ENCODE measurements at places on chromosomes 1 and 21.

GRCh38 chr1:242435200-242435599 lies 89.3 kb downstream of the PLD5 start:
- no peak for DNase-seq

DNA sequence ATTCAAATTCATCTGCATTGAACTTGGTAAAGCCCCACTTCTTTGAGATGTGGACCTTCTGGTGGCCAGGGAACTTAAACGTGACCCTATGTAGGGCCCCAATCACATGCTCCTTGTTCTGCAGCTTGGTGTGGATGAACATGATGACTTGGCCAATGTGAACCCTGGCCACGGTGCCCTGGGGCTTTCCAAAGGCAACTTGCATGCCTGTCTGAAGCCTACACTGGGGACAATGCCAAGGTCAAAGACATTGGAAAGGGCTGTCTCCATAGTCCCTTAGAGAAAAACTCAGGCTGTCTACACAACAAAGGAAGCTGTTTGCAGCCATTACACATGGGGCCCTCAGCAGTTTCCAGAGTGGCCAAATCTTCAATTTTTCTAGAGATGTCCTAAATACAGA lies 8.9 kb upstream of the VPS13D start:
- DNase-seq = no peak

GRCh38 chr1:239293350-239294110 lies 92.8 kb upstream of the CHRM3 start:
- no peak for DNase-seq

DNA sequence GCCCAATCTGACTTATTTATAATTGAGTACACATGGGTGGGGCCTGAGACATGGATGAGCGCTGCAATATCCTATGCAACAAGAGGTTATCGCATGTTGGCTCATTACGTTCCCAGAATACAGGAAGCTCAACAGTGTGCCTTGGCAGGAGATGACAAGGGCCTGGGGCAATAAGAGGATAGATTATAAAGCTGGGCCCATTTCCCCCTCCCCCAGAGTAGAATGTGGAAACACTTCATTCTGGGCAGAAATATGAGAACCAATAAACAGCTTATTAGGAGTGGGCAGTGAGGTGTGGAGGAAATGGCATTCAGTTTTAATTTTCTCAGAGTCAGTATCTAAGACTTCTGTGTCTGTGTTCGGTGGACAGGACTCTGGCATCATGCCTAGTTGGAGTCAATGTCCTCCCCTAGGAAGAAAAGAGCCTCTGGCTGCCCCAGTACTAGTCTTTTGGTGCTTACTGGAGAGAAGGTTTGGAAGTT lies 92.8 kb downstream of the PIK3R3 start:
- no peak for DNase-seq

DNA sequence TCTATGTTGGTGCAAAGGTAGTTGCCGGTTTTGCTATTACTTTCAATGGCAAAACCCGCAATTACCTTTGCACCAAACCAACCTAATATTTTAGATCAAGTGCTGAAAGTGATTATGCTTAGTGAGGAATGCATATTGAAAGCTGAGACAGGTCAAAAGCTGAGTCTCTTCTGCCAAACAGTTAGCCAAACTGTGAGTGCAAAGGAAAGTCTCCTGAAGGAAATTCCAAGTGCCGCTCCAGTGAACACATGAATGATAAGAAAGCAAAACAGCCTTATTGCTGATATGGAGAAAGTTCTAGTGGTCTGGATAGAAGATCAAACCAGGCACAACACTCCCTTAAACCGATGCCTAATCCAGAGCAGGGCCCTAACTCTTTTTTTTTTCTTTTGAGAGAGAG lies 83.1 kb upstream of the ERRFI1 start:
- DNase-seq = no peak

DNA sequence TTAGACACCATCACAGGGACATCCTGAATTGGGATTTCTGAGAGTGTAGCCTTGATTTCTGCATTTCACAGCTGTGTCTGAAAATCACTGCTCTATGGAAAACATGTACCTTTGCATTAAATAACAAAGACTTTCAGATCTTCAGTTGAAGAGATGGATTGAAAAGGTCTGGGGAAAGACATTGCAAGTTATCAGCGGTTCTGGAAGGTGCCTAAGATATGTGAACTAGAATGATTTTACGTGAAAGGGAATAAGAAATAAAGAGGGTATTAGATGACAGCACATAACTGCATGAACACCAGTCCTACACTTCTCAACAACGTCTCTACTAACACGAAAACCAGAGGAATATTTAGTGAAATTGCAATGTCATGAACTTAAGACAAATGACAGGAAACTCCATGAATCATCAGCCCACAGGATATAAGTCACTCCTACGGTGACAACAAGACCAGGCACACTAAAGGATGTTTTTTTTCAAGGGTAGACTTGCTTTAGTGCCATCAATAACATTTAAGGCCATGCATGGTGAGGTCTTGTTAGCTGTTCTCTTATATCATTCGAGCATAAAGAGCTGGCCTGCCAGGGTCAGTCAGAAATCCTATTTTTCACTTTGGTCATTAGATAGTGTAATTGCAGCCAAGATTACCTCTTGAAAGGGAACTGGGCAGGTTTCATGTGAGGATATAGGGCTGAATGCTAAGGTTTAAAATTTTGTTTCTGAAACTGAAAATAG lies 283.1 kb downstream of the GRIK1 start:
- peak; percentile 12 for DNase-seq

DNA sequence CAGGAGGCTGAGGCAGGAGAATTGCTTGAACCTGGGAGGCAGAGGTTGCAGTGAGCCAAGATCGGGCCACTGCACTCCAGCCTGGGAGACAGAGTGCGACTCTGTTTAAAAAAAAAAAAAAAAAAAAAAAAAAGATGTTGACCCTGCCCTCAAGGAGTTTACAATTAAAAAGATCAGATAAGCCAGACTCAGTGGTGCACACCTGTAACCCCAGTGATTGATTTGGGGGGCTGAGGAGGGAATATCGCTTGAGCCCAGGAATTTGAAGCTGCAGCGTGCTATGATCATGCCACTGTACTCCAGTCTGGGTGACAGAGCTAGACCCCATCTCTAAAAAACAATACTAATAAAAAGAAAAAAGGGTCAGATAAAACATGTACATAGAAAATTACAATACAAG lies 1.6 kb upstream of the SESN2 start:
- DNase-seq = no peak

DNA sequence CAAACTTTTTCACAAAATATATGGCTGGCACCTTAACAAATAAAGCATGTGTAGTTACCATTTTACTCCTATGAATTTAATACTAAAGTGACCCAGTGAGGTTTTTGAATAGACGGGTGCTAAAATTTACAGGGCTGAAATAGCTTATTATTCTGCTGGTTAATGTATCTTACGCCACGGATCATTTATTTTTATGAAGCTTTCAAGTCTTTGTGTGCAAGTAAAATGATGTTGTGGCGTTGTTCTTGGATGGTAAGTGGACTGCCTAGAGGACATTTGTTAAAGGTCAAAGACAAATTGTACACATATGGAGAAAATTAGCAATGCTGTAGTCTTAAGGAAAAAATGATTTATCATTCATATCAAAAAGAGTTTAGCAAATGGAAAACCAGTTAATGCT lies 22.8 kb downstream of the INSL5 start:
- DNase-seq = no peak

DNA sequence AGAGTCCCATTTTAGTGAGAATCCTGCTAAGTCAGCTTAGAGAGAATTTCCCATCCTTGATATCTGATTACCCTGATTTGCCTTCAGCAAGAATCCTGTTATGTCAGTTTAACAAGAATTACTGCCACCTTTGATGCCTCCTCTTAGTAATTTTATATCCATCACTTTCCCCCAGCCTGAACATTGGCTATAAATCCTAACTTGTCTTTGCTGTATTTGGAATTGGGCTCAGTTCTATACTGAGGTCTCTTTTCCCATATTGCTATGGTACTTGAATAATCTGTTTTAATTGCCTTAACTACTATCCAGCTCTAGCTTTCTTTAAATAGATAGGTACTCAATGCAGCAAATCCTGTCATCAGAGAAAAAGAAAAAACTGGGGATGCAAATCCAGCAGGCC lies 842.0 kb upstream of the ADAMTS5 start:
- no peak for DNase-seq

GRCh38 chr1:221583465-221583864 lies 158.4 kb downstream of the DUSP10 start:
- DNase-seq = no peak

DNA sequence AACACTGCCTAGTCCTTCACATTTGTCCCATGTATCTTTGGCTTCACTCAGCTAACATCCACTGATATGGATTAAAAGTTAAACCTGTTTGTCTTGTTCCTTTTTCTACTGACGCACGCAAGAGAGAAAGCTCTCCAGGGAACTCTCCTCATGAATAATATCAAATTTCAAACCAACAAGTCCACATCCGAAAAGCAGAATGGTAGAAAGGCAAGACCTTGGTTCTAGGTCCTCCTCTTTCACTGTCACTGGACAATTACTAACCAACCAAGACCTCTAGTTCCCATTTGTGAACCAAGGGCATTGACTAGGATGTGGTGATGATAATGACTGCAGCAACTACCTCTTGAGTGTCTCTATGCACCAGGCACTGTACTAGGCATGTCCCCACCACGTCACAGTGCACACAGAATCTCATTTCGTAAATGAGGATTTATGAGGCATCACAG lies 8.4 kb downstream of the PLPP3 start:
- DNase-seq = no peak

- no peak for DNase-seq
Measured at GRCh38 chr21:41064334-41064791, 103.6 kb upstream of the BACE2 start.

GRCh38 chr1:196152975-196153374 lies 455.3 kb downstream of the KCNT2 start:
- DNase-seq = no peak

GRCh38 chr1:39965044-39965443 lies 10.1 kb downstream of the MFSD2A start:
- DNase-seq = no peak

GRCh38 chr21:37917612-37918011 lies 1.4 kb upstream of the KCNJ6 start:
- no peak for DNase-seq

GRCh38 chr21:15197696-15198095 lies 132.9 kb upstream of the NRIP1 start:
- no peak for DNase-seq

DNA sequence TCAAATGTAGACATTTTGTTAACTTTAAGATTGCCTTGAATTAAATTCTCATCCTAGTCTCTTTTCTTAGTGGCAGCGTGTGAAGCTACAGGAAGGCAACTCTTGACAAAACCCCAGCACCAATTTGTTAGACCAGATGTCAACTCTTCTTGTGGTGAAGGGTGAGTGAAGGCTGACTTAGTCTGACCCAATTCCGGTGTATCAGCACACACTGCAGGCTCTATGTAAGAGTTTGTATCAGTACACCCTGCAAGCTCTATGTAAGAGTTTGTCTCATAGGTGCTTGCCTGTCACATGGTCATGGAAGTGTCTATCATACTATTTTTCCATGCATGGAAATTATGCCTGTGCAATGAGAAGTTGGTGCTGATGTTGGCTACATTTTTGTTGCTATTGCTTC lies 16.8 kb downstream of the CR2 start:
- DNase-seq = no peak

GRCh38 chr1:17598251-17598650 lies 58.8 kb downstream of the ARHGEF10L start:
- no peak for DNase-seq

DNA sequence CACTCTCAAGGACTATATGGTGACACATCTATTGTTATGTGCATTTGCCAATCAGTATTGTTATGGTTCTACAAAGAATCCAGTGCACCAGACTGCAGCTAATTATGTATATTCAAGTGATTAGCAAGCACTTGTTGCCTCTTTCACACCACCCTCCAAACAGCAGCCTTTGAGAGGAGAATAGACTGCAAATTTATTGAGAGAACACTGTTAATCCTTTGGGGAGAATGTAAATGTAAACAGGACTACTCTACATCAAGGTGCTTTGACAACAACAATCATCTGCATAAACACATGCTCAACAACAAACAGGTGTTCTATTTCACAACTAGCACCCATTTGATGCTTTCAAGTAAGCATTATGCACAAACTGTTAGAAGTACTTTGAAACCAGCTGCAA lies 117.4 kb downstream of the AKT3 start:
- DNase-seq = no peak

GRCh38 chr1:208157769-208158168 lies 86.4 kb downstream of the PLXNA2 start:
- DNase-seq = no peak

GRCh38 chr1:212205843-212206242 lies 79.4 kb upstream of the PPP2R5A start:
- DNase-seq = no peak

DNA sequence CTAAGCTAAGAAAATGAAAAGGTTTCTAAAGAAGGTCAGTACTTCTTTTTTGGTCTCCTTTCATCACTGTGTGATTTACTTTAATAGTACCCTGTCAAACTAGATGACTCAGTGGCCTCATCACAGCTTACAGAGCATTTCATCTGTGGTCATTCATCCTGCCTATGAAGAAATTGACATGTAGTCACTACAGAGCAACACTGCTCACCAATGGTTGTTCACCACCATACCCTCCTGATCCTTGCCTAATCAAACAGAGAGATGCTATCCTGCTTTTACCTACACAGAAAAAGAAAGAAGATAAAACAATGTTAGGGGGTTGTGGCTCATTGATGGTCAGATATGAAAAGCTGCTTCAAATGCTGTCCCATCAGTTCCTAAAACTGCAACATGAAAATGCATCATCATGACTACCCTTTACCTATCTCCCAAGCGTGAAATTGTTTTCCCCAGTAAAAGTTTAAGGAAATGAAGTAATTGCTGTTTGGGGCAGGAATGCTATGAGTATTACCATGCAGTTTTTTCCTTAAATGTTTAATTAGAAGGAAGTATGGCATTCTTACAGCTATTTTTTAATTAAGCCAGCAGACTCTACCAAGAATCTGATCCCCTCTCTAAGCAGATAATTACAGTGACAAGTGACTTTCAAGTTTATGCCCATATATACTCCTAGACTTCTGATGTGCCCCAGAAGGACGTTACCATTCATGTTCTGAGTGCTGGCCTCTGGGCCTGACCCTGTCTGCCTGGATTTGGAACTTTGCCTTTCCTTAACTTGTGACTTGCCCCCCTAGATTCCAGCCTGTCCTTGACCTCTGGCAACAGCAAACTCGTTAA lies 46.1 kb upstream of the FBXO28 start:
- DNase-seq = no peak

DNA sequence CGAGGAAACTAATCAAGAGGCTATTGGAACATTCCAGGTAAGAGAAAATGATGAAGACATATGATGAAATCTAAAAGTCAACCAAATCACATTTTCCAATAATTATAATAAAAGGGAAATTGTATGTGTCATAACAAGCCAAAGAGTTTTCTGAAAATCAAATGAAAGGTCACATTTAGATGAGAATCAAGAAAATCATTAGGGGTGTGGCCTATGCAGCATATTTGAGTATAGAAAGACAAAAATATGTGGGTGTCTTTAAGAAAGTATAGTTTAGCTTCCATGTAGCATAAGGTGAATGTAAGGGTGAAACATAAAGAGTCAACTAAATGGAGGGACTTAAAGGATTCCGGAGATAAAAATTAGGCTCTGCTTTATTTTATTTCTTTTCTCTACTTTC lies 9.2 kb upstream of the RNPC3 start:
- DNase-seq = no peak

GRCh38 chr1:212256369-212256768 lies 28.8 kb upstream of the PPP2R5A start:
- DNase-seq = no peak

- DNase-seq = no peak
Measured at GRCh38 chr1:220631238-220631815, 58.8 kb upstream of the C1orf115 start.
